Endothelial cell (in vitro differentiated cells): ENCODE measurements at places on chromosomes 16 and 17. TPM values are rescaled to one million over a fixed set of nuclear protein-coding genes. Genes with fewer than 3 reads are reported as not detected.

OR3A3 gene
- not detected for total RNA-seq

GCGR gene
- not detected for total RNA-seq

SETD1A gene
- total RNA-seq, result 23.4 TPM

DNA sequence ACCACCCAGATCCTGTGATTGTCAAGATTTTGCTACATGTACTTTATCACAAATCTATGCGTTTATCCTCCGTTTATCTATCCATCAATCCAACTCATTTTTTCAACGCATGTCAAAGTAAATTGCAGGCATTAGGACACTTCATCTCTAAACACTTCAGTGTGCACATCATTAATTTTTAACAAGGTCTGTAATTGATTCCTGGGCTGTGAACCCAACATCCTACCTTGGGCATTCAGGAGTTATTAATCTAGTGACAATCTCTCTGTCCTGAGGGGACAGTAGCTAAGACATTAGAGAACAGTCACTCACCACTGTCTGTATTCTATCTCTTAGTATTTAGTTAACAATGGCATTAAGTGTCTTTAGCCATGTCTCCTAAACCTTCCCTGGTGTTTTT is 264.7 kb downstream of the SOX9 start:
- DNase-seq, result no peak
